Forelimb muscle (tissue), 1 donor: ENCODE measurements at places on chromosomes 16 and 17. TPM values are rescaled to one million over a fixed set of nuclear protein-coding genes. Genes with fewer than 3 reads are reported as not detected.

IL34 gene
- polyA plus RNA-seq: 5.0 TPM

- no peak for DNase-seq
These were observed 24.5 kb downstream of the NPLOC4 start for GRCh38 chr17:81612172-81612970.

GRCh38 chr16:17491140-17491662 is 20.4 kb upstream of the XYLT1 start:
- DNase-seq: no peak

GRCh38 chr17:69093279-69093789 is 32.6 kb upstream of the ABCA9 start:
- DNase-seq: no peak

- DNase-seq: no peak
These were observed 345.2 kb upstream of the PMFBP1 start for GRCh38 chr16:72517154-72517553.
